Thoracic aorta (tissue), 2 donors: ENCODE measurements at places on chromosomes 5 and 9.

- no peak for DNase-seq
Measured at GRCh38 chr5:104513121-104513602, 950.6 kb upstream of the NUDT12 start.

DNA sequence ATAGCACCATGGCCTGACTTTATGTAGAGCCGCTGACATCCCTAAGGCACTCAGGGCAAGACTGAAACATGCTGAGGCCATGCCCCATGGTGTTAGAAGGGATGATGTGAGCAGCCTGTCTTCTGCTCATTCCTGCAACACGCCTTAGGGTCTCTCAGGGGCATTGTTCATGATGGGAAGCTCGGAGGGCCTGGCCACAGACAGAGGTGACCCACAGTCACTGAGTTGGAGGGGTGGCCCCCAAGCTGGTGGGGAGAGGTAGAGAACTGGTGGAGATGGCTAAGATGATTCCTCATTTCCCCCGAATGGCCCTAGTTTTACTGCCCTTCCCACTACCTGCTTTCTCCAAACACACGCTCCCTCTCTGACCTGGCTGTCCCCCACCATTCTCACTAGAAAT is 135.2 kb downstream of the BARX1 start:
- DNase-seq, result no peak

GRCh38 chr5:172768098-172768572 is 2.9 kb downstream of the DUSP1 start:
- no peak for DNase-seq

GRCh38 chr5:106454651-106455415 is 1215.9 kb downstream of the EFNA5 start:
- no peak for DNase-seq

DNA sequence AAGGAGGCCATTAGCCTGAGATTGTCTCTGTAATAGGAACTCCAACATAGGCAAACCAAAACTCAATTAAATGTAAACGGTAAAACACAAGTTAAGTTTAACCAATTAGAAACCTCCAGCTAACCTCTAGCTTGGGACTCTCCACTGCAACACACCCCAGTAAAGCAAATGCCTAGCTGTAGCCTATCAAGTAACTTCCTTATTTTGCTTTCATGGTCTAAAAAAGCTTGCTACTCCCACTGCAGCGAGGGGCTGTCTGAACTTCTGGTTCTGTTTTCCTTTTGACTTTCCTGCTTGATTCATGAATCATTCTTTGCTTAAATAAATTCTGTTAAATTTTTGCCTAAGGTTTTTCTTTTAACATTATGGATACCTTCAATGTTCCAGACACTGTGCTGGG is 24.4 kb upstream of the C5orf46 start:
- DNase-seq, result no peak

- DNase-seq, result no peak
Measured at GRCh38 chr5:19728571-19728970, 259.4 kb downstream of the CDH18 start.

GRCh38 chr5:111069839-111070238 is 1.7 kb upstream of the TSLP start:
- DNase-seq, result no peak

- no peak for DNase-seq
Measured at GRCh38 chr9:29637471-29638237, 2064.4 kb upstream of the C9orf72 start.

DNA sequence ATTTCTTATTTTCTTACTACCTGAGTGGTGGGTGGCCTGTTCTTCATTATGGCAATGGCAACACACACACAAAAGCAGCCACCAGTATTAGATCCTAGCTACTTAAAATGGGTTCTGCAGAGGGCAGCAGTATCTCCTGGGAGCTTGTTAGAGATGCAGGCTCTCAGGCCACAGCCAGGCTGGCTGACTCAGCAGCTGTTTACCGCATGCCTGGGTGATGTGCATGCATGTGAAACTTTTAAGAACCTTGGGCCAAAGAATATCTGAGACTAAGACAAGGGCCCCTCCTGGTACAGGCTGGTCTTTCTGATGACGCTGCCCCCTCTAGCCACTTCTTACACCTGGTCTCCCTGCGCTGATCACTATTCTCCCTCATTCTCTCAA is 399.0 kb downstream of the MED10 start:
- DNase-seq, result no peak

- DNase-seq, result no peak
Measured at GRCh38 chr5:52468976-52469375, 318.7 kb upstream of the ITGA1 start.

DNA sequence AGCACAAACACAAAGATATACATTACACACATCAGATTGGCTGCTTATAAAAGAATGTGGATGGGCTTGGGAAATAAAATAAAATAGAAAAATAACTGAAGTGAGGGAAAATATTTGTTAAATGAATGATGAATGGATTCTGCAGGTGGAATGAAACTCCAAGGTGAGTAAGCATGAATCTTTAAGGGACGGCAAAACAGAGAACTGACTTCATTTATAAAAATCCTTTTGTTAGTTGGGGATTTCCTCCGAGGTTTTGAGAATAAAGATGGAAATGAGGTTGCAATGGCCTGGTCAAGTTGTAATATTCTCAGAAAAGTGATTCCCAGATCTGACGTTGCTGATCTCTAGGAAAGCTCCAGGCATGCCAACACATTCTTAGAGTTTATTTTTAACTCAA is 20.9 kb upstream of the SEMA6A start:
- no peak for DNase-seq

DNA sequence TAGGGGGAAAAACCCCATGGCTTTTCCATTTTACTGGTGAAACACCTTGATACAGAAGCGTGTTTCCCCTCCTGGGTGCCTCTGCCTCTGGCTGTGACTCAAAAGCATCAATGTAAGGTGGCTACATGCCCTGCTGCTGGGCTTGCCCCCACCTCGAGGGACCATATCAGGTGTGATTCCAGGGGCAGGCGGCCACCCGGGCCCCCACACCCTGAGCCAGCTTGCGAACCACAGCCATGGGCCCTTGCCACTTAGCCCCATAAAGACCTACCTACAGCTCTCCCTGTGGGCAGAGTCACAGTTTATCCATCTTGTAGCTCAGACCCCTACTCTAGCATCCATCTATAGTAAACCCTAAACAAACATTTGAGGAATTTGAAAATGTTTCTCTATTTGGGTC is 10.8 kb downstream of the SHC3 start:
- no peak for DNase-seq

- no peak for DNase-seq
Measured at GRCh38 chr5:5626412-5626811, 203.9 kb downstream of the ICE1 start.

DNA sequence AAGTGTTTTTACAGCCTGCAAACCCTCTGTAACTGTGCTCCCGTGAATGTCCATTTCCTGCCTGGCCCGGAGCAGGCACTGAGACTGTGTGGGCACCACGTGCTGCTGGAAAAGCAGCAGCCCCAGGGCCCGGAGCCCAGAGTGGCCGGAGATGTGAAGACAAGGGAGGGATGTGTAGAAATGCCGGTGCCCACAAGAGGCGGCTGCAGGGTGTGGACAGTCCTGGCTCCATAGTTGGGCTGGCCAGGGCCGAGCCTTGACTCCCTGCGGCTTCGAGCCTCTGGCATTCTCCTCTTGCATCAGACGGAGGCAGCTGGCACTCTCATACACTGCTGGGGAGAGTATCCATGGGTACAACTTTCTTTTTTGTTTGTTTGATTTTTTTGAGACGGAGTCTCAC is 13.2 kb upstream of the GFPT2 start:
- DNase-seq, result no peak

GRCh38 chr5:405421-405820 is 37.6 kb upstream of the EXOC3 start:
- DNase-seq, result no peak

DNA sequence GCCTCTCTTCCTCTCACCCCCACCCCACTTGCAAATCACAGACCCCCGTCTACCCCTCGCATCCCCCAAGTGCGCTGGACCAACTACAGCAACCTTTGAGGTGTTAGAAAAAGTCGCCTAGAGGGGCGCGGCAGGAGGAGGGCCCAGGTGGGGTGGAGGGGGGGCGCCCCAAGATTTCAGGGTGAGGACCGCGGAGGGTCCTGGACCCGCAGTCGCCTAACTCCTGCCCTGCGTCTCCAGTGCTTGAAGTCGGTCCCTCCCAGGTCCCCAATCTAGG is 379 bp upstream of the EGFLAM start:
- no peak for DNase-seq

DNA sequence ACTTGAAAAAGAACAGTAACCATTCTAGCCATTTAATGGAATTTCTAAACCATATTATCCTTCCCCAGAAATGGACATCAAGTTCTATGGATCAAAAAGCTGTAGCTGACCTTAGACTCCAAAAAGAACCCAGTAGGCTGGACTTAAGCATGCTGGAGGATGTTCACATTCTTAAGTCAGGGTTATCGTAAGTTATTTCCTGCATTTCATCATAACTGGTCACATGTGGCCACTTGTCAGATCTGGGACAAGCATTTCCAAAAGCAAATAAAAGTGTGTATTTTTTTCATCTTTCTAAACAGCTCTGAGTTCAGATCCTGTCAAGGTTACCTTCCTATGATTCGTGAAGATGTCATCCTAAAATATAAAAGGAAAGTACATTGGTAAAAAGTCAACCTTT is 274.5 kb upstream of the PTGER4 start:
- no peak for DNase-seq

DNA sequence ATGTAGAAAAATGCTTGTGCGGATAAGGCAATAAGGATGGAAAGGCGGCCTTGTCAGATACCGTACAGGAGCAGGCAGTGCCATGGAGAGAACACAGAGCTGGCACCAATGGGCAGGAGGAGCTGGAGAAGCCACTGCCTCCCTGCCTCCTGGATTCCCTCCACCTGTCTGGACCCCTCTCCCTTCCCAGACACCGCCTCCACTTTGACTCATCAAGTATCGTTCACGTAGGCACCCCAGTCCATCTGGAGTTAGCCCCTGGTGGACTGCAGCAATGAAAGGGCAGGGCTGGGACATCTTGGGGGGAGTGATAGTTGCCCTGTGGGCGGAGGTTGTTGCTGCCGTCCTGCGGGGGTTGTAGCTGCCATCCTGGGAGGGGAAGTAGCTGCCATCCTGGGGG is 232.0 kb downstream of the ROR2 start:
- no peak for DNase-seq

- no peak for DNase-seq
Measured at GRCh38 chr5:8870349-8870958, 675.4 kb downstream of the SEMA5A start.

- no peak for DNase-seq
Measured at GRCh38 chr9:120950421-120951388, 24.1 kb upstream of the TRAF1 start.

DNA sequence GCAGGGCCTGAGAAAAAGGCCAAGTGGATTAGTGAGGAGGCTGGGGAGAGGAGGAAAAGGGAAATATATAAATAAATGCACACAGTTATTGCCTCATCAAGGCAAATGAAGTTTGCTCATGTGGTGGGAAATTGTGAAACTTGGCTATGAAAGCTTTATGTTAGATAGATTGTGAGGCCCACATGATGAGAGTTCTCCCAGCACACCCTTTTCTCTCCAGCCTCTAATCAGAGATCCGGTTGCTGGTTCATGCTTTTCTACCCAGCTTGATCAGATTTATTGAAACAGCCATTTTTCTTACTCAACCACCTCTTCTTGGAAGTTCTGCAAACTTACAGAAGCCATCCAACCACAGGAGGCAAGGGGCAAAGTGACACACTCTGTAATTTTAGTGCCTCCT is 125.8 kb upstream of the KLF4 start:
- no peak for DNase-seq

DNA sequence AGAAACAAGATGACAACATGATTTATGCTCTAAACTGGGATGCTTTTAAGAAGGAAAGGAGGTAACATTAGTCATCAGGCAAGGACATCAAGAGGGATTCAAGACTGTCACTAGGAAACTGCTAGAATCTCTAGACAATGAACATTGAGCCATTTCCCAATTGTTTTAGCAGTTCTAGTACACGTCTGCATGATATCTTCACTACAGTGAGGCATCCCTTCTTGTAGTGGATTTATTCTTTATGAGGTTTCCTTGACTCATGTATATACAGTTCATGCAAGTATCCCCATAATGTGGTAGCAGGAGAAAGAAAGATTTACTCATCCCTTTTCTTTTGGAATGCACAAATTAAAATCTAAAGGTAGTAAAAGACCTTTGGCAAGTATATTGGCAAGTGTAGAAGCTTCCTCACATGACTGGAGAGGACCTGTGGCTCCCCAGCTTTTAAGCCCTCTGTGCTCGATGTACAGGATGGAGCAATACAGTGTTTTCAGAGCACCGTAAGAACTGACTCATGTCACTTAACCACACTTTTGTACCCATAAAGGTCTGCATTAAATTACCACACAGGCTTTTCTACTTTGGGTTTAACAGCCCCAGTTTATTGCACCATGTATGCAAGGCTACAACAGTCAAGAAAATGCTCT is 335.9 kb downstream of the SEMA5A start:
- no peak for DNase-seq

DNA sequence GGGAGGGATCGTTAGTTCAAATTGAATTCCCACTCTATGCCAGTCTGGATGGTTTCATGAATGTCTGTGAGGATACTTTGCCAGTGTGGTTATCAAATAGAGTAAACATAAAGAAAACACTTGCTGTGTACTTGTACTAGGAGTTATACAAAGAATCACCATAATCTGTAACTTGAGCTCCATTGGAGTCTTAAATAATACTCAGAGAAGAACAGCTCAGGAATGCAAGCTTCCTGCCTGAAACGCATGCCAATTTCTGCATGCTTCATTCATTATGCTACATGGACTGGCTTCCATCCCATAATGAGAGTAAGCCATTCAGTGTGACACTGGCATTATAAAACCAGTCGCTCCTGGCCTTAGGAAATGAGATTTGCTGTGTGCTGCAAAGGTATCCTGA is 351.4 kb downstream of the SEMA5A start:
- DNase-seq, result no peak

- no peak for DNase-seq
Measured at GRCh38 chr9:95010431-95010838, 283.9 kb downstream of the AOPEP start.

GRCh38 chr5:154166901-154167791 is 23.4 kb upstream of the GALNT10 start:
- no peak for DNase-seq

GRCh38 chr5:168434001-168434400 is 52.3 kb upstream of the RARS1 start:
- DNase-seq, result no peak

DNA sequence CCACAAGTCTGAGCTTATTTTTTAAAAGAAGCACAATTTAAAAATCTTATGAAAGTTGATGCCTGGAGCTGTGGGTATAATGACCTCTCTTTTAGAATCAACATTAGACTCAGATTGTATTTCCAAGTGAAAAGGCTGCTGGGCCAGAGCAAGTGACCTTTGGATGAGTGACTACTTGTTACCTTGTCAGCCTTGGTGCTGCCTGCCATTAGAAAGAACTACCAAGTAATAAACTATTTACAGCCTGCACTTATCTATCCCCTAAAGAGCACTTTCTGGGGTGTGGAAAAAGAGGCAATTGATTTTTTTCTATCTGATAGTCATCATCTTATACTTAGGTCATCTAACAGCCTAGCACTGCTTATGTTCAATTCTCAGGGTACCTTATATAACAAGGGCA is 134.9 kb upstream of the FBXL17 start:
- no peak for DNase-seq
